NCI-H146 (cell line): ENCODE measurements at places on chromosomes 2 and 18.
A peak's percentile ranks its signal among the peaks of the same experiment; 100 is the strongest.

DNA sequence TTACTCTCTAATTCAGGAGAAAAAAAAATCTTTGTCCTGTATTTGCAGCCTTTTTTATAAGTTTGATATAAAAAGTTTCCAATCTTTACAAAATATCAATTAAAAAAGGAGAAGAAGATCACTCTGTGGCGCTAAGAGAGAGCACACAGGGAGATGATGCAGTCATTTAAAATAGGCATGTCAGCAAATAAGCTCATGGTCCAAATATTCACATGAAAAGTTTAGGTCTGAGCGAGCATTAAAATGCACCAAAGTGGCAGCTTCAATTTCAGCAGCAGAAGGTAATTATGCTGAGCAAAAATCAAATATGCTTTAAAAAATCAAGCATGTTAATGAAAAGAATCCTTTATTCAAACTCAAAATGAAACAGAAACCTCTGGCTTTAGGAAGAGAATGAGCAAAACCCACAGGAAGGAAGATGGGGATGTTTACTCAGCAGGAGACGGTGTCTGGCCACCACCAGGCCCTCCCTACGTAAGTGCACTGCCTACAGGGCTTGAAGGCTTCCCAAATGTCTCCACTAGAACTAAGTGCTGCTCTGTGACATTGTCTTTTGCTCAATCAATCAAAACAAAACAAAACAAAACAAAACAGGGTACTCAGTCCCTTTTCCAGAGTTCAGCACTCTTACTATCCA is 120.4 kb downstream of the L3MBTL4 start:
- DNase-seq: no peak

DNA sequence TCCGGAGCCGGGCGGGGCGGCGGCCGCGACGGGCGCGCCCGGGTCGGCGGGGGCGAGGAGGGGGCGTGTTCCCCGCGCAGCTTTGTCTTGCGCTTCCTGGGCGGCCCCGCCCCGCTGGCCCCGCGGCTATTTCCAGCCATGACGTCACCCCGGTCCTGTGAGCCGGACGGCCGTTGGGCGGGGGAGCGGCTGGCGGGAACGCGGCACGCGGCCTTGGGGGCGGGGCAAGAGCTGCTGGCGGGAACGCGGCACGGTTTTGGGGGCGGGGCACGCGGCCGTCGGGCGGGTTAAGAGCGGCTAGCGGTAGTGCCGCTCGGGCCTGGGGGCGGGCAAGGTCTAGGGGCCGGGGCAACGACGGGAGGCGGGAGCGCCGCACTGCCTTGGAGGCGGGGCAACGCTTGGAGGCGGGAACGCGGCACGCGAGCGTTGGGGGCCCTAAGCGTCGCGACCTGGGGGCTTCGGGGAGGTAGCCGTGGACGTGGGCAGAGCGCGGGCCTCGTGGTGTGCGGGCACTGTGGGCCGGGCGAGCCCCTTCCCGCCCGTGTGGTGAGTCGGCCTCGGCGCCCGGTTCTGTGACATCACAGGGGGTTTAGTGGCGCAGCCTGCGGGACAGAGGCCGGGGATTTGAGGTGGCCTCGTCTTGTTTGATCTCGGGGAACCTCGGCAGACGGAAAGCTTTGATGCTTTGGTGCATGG is 704 bp downstream of the KLF11 start:
- DNase-seq: peak; percentile 93

- no peak for DNase-seq
These were observed 61.5 kb downstream of the PTPN4 start for GRCh38 chr2:119821266-119821665.

GRCh38 chr2:43218702-43219382 is 7.6 kb downstream of the ZFP36L2 start:
- peak; percentile 41 for DNase-seq

- no peak for DNase-seq
These were observed 28.2 kb upstream of the MCM6 start for GRCh38 chr2:135904341-135904989.

DNA sequence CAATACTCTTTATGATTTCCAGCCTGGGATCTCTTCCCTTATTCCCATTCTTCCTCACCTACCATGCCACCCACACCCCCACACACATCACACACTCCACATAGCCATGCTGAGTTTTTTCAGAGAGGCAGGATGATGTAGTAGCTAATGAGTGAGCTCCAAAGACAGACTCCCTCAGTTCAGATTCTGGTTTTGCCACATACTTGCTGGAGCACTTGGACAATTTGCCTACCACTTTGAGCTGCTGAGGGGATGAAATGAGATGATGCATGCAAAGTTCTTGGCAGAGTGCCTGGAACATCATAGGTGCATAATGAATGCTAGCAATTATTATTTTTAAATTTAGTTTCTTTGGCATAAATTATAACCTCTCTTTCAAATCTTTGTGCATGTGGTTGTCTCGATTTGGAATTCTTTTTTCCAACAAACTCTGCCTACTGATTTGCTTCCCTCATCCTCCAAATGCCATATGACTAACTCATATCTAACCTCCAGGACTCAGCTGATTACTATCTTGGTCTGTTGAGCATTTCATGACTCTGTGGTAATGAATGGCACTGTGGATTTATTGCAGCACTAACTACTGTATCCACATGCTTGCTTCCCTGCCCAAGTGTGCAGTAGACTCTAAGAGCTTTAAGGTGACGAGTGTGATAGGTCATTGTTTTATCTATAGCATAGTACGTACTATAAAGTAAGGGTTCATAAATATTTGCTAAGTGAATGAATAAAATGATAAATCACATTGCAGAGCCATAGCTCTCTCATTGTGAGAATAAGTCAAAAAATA is 99.1 kb downstream of the TACR1 start:
- DNase-seq: no peak

- DNase-seq: no peak
These were observed 87.2 kb downstream of the LPIN1 start for GRCh38 chr2:11833601-11834000.

DNA sequence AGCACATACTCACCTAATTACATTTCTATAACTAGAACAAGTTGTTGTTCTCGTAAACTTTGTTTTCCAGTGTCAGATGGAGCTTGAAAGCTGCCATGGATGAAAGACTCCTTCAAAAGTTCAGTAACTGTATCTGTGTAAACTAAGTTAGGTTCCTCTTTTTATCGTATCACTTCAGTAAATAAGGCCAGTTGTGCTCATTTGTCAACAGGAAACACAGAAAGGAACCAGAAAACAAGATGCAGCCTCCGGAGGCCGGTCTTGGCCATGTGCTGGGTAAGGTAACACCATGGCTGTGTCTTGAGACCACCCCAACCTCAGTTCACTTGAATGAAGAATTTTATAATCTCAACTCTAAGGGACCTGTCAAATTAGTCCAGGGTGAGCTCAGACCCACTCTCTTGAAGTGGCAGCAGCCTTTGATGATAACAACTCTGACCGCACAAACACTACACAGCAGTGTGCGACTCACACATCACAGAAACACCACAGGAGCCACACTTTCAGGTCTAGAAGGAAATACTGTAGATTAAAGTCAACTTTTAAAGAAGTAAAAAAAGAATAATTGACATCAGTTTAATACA is 213.8 kb downstream of the AFF3 start:
- DNase-seq: no peak

DNA sequence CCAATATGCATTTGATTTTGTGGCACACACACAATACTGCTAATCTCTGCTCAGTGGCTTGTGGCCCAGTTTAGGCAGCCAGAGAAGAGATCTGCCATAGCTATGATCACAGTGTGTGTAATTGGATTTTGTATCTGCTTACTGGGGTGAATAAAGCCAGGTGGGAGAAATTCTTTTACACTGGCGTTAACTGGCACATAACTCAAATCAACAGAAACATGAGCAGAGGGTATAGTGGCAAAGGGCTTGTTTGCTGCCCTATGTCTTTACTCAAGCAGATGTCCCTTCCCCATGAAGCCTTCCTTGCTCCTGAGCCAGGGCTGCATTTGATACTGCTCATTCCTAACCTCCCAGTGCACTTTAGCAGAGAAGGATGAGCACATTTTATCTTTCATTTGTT is 28.5 kb downstream of the STON1 start:
- no peak for DNase-seq

- DNase-seq: peak; percentile 71
These were observed 1.3 kb downstream of the MAPRE2 start for GRCh38 chr18:35042389-35043071.

DNA sequence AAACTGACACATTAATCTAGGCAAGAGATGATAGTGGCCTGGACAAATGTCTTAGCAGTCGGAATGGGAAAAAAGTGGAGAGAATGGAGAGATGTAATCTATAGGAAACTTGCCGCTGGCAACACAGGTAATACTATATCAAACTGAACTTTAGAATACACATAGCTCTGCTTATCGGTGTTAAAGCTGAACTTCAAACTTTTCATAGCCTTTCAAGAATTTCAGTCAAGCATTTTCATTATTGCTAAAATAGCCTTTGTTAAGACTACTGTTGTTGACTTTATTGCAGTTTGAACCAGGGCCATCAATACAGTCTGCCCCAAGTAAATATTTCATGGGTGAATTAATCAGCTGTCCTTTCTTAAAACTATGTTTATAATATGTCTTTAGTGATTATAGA is 12.9 kb upstream of the CHST9 start:
- DNase-seq: peak; percentile 7

GRCh38 chr2:64781711-64782390 is 128.1 kb upstream of the SERTAD2 start:
- no peak for DNase-seq
